ENCODE measurements at places on chromosomes 2 and 18.

- no peak for DNase-seq
Observed at GRCh38 chr2:25763575-25763974, 90.2 kb upstream of the DTNB start.

DNA sequence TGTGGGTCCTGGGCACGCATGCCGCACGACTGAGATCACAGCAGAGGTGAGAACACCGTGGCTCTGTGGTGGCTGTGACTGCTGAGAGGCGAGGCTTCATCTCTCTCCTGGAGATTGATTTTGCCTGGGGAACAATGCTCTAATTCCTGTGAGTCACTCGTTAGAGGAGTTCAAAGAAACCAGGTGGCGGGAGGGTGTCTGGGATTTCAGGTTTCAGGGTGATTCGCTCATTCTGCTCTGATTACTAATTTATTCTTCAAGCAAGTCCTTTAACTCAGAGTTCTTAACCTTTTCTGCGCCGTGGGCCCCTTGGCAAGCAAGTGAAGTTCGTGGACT is 56.3 kb downstream of the GLI2 start:
- no peak for DNase-seq

GRCh38 chr2:173149491-173149890 is 73.8 kb downstream of the MAP3K20 start:
- DNase-seq = no peak

DNA sequence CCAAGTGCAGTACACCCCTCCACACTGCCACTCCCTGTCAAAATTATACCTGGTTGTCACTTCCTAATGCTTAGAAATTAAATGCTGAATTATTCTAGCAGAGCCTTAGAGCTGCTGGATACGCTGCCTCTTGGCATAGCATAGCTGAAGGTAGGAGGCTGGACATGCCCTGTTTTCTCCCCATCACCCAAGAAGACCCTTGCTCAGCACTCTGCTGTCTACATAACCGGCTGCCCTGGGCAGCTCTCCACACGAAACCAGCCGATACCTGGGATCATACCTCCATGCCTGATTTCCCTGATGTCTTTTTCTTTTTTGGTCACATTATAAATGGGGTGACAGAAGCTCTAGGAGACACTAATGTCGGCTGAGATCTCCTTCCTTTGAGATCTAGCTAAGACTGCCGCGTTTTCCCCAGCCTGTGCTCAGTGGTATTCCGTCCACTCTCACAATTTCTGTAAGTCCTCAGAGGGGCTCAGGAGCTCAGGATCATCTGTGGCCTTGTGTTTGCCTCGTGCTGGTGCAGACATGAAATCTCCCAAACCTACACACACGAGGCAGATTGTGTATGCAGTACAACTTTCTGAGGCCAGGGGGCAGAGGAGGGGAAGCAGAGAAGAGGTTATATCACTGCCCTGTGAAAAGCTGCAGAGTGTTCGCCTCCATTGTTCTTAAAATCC is 13.5 kb upstream of the ZAP70 start:
- no peak for DNase-seq

- DNase-seq = no peak
Observed at GRCh38 chr2:174338671-174339560, 4.2 kb downstream of the SP9 start.

- no peak for DNase-seq
Observed at GRCh38 chr2:3248754-3249475, 128.7 kb downstream of the EIPR1 start.

DNA sequence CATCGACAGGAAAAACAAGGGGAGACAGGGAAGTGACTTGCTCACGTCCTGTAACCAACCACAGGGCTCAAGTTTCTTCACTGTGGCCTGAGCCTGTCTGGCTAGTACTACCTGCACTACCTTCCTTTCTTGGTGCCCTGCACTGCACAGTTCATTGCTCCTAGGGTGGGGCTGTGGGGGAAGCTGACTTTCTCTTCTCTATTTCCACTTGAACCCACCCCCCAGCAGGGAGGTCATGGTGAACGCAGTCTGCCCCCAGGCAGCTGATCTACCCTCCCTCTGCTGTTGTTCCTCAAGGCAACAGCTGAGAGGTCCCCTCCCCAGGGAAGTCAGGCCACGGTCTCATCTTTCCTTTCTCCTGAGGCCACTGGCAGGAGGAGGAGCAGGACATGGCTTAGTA is 532.1 kb downstream of the SOX11 start:
- DNase-seq = no peak

DNA sequence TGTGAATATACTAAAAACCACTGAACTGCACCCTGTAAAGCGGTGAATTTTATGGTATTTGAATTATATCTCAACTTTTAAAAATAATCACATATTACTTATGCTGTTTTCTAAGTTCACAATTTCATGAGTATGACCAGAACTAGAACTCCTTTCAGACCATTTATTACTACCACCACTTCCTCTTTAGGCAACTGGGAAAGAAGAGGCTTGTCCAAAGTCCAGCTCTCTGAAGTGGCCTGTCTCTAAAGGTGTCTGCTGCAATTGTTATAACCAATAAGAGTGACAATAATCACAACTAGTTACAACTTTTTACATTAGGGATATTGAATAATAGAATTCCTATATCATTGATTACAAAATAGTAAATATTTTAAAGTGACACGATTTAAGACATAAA is 267.9 kb upstream of the PIK3C3 start:
- no peak for DNase-seq

GRCh38 chr18:58208207-58208932 is 164.3 kb downstream of the NEDD4L start:
- no peak for DNase-seq

DNA sequence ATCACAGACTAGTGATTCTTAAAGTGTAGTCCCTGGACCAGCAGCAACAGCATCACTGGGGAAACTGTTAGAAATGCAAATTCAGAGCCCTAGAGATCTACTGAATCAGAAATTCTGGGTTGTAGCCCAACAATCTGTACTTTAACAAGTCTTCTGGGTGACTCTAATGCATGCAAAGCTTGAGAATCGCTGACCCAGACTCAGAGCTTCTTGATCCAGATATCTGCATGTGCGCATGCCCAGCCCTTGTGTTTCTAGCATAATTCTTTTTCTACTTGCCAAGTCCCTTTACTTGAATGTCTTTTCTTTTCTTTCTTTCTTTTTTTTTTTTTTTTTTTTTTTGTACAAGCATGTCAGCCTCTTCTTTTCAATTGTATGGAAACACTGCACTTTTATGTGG is 60.4 kb downstream of the FIGN start:
- no peak for DNase-seq
